T-helper 2 cell (primary cell): ENCODE measurements at places on chromosomes 7 and 10.

DNA sequence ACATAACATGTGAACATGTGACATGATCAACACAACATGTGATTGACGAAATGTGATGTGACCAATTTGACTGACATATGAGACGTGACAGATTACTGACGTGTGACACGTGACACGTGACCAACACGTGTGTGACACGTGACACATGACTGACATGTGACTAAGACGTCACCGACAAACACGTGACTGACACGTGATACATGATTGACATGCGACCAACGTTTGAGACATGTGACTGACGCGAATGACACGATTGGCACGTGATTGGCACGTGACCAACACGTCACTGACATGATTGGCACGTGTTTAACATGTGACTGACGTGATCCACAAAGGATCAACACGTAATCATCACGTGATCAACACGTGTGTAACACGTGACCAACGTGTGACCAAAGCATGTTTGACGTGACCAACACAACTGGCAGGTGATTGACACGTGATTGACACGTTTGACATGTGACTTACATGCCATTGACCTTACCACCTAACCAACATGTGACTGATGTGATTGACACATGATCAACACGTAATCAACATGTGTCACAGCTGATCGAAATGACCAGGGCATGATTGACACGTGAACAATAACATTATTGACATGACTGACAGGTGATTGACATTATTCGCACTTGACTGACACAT is 23.7 kb downstream of the CRPPA start:
- DNase-seq: no peak

- DNase-seq: no peak
Measured at GRCh38 chr7:30780941-30781340, 9.7 kb downstream of the MINDY4 start.

DNA sequence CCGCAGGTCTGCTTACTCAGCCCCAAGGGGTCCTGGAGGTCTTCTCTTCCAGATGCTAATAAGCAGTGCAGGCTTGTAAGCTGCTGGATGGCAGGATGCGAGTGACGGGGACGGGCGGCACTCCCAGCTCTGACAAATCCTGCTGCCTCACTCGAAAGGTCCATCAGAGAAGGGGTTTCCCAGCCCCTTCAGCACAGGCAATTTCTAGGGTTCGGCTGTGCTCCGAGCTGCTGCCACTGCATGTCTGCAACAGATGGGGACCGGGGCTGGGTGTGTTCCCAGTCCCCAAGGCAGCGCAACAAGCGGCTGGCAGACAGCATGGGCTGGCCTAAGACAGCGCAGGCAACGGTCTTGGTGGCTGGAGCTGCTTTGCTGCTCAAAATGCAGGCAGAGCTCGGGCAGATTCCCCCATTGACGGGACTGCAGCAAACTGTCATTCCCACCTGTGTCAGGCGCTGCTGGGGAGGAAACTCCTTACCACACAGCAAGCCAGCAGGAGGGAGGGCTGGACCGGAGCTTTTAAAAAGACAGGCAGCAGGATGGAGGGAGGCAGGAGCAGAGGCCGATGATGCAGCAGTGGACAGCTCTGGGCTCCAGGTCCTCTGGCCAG is 62.4 kb downstream of the PRKAG2 start:
- no peak for DNase-seq

- DNase-seq: no peak
Measured at GRCh38 chr7:1516586-1517251, 12.5 kb upstream of the INTS1 start.

GRCh38 chr7:139421123-139421522 is 61.4 kb downstream of the LUC7L2 start:
- DNase-seq: no peak

- DNase-seq: no peak
Measured at GRCh38 chr7:130595986-130596385, 72.6 kb downstream of the COPG2 start.

GRCh38 chr7:13713092-13713491 is 276.4 kb downstream of the ETV1 start:
- DNase-seq: no peak

DNA sequence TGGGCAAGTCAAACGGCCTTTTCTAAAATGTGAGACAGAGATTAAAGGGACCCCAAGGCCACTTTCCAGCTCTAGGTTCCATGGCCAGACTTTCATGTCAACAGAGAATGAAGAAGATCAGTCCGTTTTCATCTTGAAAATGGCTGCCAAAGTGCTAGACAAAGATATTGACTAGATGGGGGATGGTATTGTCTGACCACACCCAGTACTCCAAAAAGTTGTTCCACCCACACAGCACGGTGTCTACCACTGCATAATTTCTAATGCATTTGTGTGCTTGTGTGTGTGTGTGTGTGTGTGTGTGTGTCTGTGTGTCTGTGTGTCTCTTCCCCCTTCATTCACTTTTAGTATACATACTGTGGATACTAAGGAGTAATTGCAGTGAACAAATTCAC is 1.3 kb downstream of the COL1A2 start:
- DNase-seq: no peak

GRCh38 chr10:98488669-98489430 is 42.1 kb upstream of the HPS1 start:
- no peak for DNase-seq

DNA sequence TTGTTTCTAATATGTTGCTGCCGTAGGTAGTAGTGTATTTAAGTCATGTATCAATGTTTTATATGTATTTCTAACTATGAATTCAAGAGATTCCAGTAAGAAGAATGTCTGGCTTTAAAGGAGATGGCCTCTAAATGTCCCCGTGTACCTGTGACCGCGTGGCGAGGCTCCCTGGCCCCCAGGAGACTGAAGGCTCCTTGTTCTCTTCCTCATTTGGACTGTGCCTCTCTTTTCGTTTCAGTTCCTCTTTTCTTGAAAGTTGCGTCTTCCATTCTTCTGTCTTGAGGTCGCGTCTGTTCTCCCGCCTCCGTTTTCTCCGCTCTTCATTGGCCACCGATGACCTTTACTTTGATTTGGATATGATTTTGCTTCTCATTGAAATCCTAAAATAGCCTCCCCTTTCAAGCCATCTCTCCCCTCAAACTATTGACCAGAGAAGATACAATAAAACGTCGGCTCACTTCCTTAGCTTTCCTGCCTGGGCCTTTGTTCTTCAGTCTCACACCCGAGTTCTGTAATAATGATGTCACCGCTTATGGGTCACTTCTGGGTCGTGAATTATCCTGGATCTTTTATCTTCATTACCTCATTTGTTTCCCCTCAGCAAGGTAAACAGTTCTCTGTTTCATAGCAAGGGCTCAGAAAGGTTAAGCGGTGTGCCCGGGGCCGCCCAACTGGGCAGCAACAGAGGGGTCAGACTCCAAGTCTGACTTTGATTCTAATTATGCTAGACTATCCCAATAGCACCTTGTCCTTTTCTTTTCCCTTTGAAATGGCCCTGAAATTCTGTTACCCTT is 28.7 kb downstream of the WIPI2 start:
- DNase-seq: no peak

DNA sequence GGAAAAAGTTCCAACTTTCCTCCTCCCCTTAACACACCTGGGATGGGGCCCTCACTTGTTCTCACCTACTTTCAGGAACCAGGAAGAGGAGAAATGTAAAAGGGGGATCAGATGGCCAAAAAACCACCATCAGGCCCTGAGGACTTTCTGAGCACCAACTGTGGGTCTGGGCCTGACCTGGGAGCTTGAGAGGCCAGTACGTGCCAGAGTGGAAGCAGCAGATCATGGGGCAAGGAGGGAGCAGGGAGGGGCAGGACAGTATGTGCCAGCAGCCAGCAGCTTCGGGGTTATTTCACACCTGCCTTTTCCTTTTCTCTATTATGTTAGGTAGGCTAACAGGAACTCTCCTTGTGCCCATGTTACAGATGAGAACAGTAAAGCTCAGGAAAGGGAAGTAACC is 118.8 kb upstream of the UNC5B start:
- no peak for DNase-seq

DNA sequence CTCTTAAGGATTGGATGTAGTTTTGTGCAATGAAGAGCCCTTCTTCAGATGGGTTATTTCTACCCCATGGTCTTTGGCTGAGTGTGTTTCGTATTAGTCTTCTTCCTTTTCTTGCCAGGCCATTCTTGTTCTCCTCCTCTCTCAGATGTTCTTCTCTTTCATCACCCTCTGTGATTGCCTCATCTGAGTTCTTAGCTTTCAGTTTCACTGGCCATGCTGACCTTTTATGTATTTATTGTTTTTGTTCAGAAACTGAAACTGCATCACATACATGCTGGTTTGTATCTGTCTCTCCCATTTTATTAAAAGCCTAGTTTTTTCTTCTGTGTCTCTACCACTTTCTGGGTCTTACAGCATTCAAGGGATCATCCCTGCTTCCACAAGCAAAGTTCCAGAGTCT is 21.7 kb upstream of the PCGF5 start:
- peak; percentile 35 for DNase-seq

- DNase-seq: no peak
Measured at GRCh38 chr7:14242175-14242574, 252.7 kb upstream of the ETV1 start.

DNA sequence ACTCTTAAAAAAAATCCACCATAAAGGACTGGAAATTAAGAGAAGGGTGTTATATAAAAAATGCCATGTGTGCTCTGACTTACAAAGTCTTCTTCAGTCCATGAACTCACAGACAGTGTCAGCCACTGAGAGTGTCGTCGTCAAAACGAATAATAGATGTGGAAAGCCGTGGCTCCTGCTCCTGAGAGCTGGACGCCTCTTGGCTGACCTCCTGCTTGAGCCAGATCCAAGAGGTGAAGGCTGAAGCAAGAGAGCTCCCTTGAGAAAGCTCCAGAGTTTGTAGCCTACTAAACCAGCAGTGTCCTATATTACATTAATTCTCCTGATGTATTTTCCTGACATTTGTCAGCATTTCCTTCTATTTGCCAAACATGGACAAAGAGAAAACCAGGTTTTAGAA is 234.3 kb upstream of the C7orf33 start:
- no peak for DNase-seq

GRCh38 chr10:84296091-84296981 is 32.1 kb upstream of the CCSER2 start:
- DNase-seq: no peak

- DNase-seq: no peak
Measured at GRCh38 chr10:44383749-44384600, 922 bp downstream of the CXCL12 start.

DNA sequence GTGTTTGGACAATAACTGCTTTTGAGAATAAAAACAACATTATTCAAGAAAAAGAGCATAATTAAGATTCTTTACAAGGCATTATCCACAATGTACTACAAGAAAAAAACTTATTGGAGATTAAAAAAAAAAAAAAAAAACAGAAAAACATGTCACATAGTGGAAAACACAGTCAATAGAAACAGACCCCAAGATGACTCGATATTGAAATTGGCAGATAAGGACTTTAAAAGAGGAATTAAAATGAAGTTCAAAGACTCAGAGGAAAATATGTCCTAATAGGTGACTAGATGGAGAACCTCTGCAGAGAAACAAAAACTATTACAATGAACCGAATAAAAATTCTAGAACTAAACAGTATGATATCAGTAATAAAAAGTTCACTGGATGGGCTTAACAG is 248.9 kb downstream of the CALN1 start:
- no peak for DNase-seq

DNA sequence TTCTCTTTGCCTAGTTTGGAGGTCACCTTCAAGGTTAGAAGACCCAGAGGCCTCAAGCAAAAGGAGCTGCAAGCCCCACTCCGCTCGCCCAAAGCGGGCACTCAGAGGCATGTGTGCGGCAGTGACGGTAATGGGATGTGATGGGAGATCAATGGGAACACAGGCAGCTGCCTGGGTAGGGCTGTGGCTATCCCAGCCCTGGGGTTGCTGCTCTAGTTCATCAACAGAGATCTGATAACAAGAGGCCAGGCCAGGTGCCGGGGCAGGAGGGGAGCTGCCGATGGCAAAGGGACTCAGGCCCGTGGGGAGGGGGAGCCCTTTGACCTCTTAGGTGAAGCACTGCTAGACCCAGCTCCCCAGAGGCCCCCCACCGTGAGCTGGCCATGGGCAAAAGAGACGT is 52.0 kb upstream of the GNA12 start:
- DNase-seq: no peak

- peak; percentile 22 for DNase-seq
Measured at GRCh38 chr7:88184848-88185304, 35.0 kb downstream of the SRI start.

DNA sequence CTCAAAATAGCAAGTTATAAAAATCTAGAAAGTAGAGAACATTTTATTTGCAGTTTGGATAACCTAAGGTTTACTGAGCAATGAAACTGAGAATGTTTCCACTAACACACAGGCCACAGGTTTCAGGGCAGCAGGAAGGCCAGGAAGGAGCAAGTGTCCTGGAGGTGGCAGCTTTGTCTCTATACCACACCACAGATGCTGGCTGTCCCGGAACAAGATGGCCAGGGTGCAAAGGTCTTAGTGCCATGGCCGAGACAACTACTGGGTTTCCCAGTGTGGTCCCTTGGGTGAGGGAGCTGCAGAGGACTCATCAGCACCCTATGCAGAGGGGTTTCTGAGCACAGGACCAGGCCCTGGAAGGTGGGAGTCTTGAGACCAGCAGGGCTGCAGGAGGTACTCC is 92.0 kb downstream of the CTBP2 start:
- DNase-seq: no peak

DNA sequence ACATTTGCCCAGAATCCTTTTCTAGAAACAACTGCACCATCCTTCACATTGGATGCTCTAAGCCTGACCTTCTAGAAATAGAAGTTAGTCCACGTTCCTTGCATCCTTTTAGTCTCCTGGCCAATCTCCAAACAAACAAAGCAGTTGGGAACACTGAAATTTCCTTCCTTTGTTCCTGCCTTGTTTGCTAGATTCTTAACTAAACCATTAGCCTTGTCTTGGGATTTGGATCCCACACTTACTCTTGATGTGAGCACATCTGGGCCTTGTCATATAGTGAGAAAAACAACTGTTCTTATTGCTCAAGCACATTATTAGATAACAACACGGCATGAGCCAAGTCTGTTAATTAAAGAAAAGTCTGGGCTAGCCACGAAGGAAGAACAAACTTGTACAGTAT is 319.3 kb upstream of the GHITM start:
- no peak for DNase-seq

DNA sequence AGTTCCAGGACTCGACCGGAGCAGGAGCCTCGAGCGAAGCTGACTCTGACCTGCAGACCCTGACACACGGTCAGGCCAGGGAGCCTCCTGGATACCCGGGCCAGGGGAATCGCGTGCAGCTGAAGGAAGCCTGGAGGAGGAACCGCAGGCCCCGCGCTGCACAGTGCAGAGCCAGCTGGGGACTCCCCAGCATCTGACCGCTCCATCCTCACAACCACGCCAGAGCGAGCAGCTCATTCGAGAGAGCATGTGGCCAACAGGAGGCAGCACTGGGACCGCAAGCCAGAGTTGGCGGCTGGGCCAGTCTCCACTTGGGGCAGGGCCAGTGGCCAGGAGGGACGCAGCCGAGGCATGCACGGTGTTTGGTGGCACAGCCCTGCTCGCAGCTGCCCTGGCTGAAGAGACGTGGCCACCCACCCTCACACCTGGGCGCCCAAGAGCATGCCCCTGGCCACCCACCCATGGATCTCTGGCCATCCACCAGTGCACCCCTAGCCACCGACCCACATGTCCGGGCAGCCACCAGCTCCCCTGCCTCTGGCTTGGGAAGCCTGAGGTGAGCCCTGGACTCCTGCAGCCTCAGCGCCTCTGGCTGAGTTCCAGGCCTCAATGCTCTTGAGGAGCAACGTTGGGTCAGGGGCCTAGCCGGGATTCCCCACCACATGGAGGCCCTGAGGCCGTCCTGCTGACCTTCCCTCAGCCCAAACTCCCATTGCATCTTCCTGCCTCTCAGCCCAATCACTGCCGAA is 213.9 kb downstream of the ELFN1 start:
- DNase-seq: no peak
